GM13977 (cell line): ENCODE measurements at places on chromosomes 3 and 15.

DNA sequence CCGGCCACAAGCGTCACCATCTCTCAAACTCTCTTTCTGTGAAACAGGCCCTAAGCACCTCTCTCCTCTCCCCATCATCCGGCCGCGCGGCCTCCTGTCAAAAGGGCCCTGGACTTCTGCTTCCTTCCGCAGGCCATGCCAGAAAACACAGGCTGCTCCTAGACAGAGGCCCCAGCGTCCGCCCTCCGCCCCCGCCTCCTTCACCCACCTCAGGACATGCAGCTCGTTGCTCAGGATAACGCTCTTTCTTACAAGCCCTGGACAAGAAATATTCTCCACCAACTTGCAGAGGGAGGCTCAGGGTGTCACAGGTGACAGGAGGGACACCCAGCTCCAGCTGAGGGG, 212.0 kb downstream of the XXYLT1 start:
- DNase-seq, result no peak

DNA sequence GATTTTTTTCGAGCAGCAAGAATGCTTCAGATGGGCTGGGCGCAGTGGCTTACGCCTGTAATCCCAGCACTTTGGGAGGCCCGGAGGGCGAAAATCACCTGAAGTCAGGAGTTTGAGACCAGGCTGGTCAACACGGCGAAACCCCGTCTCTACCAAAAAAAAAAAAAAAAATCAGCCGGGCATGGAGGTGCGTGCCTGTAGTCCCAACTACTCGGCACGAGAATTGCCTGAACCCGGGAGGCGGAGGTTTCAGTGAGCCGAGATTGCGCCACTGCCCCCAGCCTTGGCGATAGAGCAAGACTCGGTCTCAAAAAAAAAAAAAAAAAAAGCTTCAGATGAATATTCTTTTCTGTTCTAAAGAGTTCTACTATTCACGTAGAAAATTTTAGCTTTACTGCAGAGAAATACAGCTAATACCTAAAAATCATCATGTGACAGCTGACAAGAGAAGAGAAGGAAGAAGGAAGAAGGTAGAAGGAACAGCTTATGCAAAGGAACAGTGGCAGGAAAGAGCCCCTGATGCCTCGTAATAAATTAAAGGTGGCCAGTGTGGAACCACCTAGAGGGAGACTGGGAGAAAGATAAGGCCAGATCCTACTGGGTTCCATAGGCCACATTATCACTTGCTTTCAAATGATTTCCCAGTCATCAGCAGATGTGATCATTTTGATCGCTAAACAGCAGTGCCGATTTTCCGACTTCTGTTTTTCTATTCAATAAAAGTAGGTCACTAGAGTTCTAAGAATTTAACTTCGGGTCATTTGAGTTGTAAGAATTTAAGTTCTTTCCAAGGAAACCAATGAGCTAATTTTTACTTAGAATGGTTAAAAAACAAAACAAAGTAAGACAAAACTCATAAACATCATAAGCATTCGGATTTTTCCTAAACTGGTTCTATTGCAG, 1.5 kb downstream of the CMTM6 start:
- DNase-seq, result no peak

GRCh38 chr3:126049289-126050049, 34.5 kb downstream of the SLC41A3 start:
- DNase-seq, result no peak

GRCh38 chr3:184756151-184757021, 44.5 kb upstream of the MAGEF1 start:
- DNase-seq, result no peak

GRCh38 chr15:99433026-99433756, 132.6 kb upstream of the MEF2A start:
- peak; percentile 64 for DNase-seq

GRCh38 chr3:178170698-178171535, 365.3 kb upstream of the KCNMB2 start:
- no peak for DNase-seq

DNA sequence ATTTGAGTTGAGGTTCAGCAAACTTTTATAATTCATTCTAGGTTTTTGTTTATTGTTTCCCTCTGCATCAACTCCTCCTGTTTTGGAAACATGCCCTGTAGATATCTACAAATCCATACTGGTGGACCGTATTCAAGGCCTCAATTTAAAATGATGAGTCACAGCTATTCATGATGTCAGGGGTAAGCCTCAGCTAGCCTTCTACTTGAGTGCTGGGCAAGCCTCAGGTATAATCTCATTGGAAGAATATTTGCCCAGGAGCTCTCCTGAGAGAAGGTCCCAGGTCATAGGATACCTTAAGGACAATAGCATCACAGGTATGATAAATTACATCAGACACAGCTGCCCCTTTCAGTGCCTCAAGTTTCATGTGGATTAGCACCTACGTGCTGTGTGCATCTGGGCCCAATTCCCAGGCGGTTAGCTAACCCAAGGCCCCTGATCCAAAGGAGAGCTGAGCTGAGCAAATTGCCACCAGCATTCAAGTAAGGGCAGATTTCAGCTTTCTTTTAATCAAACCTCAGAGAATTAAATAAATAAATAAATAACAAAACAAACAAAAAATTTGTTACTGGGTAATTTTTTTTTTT, 87.5 kb downstream of the KCNMB2 start:
- DNase-seq, result no peak

DNA sequence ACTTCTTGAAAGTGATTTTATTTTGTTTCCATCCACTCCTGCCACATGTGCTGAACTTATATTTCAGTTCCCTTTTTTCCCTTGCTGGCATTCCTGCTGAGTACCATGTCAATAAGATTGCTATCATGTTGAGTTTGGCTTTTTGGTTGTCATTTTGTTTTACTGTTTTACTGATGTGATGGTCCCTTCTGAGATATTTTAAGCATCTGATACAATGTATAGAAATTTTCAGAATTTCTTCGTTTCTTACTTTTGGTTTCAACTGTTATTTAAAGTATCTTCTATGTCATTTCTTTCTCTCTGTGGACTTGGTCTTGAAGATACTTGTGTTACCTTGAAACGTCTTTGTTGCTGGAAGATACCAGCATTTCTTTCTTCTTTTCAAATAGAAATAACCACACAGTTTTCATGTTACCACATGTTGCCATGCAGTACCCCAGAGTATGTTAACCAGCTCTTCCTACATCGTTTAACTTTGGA, 14.1 kb downstream of the SIDT1 start:
- peak; percentile 52 for DNase-seq

- no peak for DNase-seq
Measured at GRCh38 chr15:52749258-52749657, 40.9 kb downstream of the ONECUT1 start.

DNA sequence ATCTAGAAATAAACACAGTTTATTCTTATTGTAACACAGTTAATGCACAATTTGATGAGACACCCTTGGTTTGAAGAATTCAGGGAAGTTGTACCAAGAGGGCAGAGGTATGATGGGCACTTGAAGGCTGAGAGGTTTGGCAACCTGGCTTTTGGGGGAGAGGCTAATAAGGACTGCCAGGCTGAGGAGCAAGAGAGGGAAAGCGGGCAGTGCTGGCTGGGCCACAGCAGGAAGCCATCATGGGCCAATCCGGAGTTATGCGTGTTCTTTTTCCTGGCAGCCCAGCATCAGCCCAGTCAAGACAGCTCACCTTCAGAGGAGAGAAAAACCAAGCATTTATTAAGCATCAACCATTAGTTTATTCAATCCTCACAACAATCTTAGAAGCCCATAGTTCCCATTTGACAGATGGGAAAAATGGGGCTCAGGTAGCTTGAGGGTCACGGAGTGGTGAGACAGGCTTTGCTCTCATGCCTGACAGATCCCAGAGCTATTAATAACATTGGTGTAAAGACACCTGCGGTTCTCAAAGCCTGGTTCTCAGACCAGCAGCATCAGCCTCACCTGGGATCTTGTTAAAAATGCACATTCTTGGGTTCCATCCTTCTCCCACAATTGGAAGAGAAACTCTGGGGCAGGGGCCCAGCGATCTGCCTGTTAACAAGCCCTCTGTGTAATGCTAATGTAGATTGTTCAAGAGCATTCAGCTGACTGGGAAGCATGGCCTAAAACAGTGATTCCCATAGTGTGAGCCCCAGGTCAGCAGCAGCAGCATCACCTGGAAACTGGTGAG, 183.7 kb downstream of the NTRK3 start:
- no peak for DNase-seq

GRCh38 chr3:69770976-69771634, 31.8 kb downstream of the MITF start:
- no peak for DNase-seq

- peak; percentile 53 for DNase-seq
Measured at GRCh38 chr15:69414701-69415167, 585 bp downstream of the KIF23 start.
